Cortex of kidney (tissue), 1 donor: ENCODE measurements at places on chromosomes 11 and 22.

DNA sequence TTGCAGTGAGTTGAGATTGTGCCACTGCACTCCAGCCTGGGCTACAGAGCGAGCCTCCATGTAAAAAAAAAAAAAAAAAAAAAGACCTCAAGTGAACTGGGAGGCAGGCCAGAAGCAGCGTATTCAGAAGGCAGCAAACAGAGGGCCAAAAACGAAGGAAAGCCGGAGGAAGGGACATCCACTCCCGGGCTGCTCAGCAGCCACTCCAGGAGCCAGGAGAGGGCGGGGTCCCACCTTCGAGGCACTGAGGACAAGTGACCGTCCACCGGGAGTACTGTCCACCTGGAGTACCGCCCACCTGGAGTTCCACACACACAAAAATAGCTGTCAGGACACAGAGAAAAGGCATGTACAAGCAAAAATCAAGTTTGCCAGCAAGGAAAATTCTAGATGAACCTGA is 5.5 kb downstream of the TOLLIP start:
- DNase-seq, result no peak

DNA sequence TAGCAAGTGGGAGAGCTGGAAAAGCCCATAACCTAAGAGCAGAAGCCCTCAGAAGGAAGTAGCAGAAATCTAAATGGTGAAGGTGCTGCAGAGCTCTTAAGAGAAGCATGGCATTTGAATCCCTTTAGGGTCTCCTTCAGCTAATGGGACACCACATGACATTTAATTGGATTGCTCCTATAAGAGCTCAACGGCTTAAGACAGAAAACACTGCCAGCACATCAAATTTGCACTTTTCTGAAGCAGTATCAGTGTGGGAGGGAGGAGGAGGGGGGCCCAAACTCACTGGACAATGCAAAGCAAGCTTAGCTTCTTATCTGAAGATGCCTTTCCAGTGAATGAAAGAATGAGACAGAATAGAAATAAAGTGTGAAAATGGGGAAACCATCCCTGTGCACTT is 287.9 kb upstream of the MTNR1B start:
- DNase-seq, result no peak

GRCh38 chr22:19137384-19138216 is 6.5 kb downstream of the TSSK2 start:
- no peak for DNase-seq

- no peak for DNase-seq
Observed at GRCh38 chr11:73245461-73245860, 26.7 kb upstream of the P2RY6 start.

- no peak for DNase-seq
Observed at GRCh38 chr11:67674442-67674871, at the start of gene ALDH3B2. ALDH3B2 (minus strand) TSS chr11:67674623; CDS start chr11:67666935, 7,688 bp downstream.

- DNase-seq, result no peak
Observed at GRCh38 chr11:121670805-121671282, 218.1 kb upstream of the SORL1-AS1 start.

- no peak for DNase-seq
Observed at GRCh38 chr11:70067591-70068341, 10.4 kb upstream of the ANO1 start.

- no peak for DNase-seq
Observed at GRCh38 chr11:107675902-107676301, 36.0 kb downstream of the SLN start.

- DNase-seq, result no peak
Observed at GRCh38 chr11:35323076-35323868, 96.1 kb downstream of the SLC1A2 start.

DNA sequence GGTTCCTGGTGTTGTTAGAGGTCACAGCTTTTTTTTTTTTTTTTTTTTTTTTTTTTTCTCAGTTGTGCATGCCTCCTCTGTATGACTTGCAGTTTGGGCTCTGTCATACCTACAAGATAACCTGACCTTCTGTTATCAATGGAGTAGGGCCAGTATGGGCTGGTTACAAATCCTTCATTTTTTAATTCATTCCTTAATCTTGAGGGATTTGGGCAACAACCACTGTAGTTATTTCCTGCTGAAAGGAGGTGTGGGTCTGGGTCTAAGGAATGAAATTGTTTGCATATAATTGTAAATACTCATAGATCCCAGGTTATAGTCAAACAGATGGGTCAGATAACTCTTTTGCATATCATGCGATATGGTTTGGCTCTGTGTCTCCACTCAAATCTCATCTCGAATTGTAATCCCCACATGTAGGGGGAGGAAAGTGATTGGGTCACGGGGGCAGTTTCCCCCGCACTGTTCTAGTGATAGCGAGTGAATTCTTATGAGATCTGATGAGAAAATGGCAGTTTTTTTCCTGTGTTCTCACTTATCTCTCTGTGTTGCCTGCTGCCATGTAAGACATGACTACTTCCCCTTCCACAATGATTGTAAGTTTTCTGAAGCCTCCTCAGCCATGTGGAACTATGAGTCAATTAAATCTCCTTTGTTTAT is 14.1 kb upstream of the GLYAT start:
- DNase-seq, result no peak

DNA sequence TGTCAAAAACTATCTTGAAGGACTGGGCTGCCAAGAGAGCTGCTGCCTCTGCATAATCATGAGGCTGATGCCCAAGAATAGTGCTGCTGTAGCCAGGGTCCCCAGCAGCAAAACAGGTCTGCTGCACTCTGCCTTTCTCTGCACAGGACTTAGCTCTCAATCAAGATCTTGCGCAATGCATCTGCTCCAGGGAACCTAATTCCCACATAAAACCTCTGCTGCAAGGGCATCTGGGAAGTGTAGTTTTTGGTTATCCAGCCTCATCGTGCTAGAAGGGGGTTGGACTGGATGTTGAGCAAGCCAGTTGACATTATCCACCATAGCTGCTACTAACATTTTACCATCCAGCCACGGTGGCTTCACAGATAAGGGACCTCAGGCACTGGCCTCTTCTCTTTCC is 192.7 kb downstream of the C11orf91 start:
- no peak for DNase-seq

GRCh38 chr22:33542153-33542552 is 378.1 kb downstream of the LARGE1 start:
- DNase-seq, result no peak

DNA sequence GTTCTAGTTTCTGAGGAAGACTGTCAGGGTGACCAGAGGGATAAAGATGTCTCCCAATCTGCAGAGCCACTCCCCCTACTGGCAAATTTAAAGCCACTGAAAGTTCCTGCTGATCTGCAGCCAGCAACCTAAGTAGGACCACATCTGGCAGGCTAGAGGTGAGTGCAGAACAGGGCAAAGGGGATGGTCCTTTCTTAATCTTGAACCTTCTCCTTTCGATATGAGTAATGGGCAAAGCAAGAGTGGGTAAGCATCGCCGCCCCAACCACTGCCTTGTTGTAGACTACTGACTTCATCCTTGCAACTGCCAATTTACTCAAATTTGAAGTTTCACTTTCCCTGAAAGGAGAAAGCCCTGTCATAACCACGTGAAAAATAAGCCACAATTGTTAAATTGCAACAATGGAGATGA is 30.7 kb downstream of the SCUBE2 start:
- DNase-seq, result no peak

GRCh38 chr11:12074529-12075195 is 35.7 kb upstream of the MICAL2 start:
- no peak for DNase-seq

DNA sequence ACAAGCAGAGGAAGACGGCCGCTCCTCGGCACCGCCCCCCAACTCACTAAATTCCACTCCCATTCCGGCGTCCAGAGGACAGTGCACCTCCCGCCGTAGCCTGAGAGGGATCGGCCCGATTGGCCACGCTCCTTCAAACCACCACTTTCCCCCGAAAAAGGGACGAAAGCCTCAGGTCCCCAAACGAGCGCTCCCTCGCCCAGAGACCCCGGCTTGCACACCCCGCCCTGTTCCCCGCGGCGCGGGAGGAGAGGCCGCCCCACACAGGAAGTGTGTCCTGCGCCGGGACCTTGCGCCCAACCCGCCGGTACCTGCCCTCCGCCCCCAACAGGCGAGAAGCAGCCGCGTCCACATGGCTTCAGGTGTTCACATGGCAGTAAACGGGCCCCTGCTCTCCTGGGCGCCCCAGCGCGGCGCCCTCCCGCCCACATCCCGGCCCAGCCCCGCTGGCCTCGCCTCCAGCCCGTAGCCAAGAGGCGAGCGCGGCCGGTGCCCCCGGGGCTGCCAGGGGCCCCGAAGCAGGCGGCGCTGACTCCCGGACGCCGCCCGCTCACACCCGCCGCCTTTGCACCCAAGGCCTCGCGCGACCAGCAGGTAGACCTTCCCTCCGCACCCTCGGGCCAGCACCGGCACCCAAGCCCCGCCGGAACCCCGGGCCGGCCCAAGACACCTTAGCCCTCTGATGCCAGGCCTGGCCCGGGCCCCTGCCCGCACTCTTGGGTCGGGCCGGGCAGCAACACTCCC is 849 bp downstream of the TCF20 start:
- no peak for DNase-seq

- DNase-seq, result no peak
Observed at GRCh38 chr11:47186700-47187695, 764 bp upstream of the PACSIN3 start.

GRCh38 chr11:32852207-32852606 is 22.5 kb downstream of the PRRG4 start:
- no peak for DNase-seq

GRCh38 chr11:16968196-16968595 is 46.0 kb downstream of the PLEKHA7 start:
- DNase-seq, result no peak

GRCh38 chr22:42227435-42227834 is 43.0 kb downstream of the TCF20 start:
- DNase-seq, result no peak

GRCh38 chr11:99352642-99353041 is 331.9 kb downstream of the CNTN5 start:
- DNase-seq, result no peak

- no peak for DNase-seq
Observed at GRCh38 chr11:116698080-116698479, 74.7 kb downstream of the BUD13 start.

- DNase-seq, result no peak
Observed at GRCh38 chr11:71300187-71300586, 47.8 kb upstream of the SHANK2 start.

GRCh38 chr11:108199446-108200321 is 22.8 kb downstream of the NPAT start:
- no peak for DNase-seq

DNA sequence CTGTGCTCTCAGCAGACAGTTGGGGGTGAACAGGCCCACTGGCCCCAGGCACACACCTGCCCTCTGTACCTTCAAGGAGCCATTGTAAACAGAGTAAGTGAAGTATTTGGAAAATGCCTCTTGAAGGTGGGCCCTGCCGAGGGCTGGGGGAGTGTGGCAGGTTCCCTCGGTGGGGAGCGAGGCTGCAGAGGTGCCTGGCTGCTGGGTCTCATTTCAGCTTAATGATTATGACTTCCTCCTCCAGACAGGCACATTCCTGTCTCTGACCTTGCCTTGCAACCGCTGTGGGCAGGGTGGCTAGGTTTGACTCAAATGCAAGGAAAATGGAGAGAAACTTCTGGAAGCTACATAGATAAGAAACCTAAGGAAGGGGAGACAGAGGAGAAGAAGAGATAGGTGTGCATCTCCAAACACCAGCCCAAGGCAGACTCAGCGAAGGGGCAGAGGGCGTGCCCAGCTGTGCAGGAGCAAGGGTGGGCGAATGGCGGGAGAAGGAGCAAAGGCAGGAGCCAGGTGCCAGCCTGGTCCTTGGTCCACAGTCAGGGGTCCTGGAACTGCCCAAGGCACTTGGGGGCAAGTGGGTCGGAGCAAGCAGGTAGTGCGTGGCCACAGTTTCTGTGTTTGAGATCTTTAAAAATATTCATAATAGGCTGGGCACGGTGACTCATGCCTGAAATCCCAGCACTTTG is 14.0 kb downstream of the GRAMD4 start:
- DNase-seq, result no peak

DNA sequence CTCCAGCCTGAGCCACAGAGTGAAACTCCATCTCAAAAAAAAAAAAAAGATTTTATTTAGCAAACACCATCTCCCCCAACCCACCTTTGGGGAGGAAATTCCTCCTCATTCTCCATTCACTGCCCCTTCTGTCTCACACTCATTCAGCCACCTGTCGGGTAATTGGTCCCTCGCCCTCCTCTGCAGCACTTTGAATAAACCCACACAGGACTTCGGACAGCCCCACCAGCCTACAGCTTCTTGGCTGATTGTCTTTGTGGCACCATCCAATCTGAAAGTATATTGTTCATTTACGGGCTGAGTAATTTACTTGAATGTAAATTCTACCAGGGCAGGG is 7.5 kb upstream of the GGA1 start:
- DNase-seq, result no peak

DNA sequence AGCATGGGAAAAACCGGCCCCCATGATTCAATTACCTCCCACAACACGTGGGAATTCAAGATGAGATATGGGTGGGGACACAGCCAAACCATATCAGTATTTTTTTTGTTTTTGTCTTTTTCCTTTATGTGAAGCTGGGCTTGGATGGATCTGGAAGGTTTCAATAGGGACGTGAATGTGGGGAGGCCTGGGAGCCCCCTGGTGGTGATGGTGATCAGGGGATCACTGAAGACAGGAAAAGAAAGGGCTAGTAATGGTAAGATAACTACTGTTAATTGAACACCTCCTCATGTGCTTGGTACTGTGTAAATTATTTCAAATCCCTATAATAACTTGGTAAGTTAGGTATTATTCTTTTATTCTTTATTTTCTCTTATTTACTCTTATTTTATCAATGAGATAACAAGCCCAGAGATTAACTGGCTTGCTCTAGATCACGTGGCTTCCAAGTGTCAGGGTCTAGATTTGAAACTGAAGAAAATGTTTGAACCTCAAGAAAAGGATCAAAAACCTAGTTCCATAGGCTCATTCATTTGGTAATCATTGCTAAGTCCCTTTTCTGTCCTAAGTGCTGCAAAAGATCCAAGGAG is 364.2 kb downstream of the TENM4 start:
- DNase-seq, result no peak

- DNase-seq, result no peak
Observed at GRCh38 chr22:39132281-39132680, 20.2 kb downstream of the CBX7 start.

DNA sequence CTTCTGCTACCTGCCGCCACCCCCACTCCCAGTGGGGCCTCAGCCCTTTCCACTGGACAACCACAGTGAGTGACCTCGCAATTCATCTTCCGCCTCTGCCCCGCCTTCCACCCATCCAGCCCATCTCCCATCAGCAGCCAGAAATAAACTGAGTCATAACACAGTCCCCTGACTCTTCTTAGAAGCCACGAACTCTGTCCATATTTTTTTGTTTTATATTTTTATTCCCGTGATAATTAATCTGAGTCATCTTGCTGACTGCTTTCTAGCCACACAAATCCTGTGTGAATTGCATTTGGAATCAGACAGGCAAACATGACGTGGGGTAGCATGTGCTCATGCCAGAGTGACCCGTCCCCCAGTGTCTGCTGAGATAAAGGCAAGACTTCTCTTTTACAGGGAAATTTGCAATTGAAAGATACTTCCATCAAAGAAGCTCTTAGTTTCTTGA is 7.0 kb downstream of the FADD start:
- DNase-seq, result no peak
